ENCODE measurements at places on chromosomes 6 and 20. TPM values are rescaled to one million over a fixed set of nuclear protein-coding genes. Genes with fewer than 3 reads are reported as not detected.

DNA sequence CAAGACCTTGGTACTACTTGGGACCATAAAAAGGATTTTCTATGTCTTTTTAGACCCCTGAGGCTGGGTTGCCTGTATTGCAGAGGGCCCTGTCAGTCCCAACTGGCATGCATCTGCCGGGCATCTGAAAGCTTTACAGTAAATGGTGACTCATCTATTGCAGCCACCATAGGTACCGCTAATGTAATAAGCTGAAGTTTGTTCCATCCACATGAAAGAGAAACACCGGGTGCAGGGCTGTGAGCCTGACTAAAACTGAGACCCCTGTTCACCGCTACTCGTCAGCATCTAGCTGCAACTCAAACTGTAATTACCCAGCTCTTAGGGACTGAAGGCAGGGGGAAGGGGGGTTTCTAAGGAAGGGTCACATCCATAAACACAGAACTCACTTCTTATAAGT, 49.5 kb downstream of the TRERF1 start:
- no peaks in the 10 kb centered on the region for H3K36me3 ChIP-seq
- H3K27ac ChIP-seq, result no peak overlapping the region
- no peak for DNase-seq
- no peaks in the 10 kb centered on the region for H3K27me3 ChIP-seq
- H3K4me1 ChIP-seq, result peaks cover 31% of the 10 kb centered on the region

DNA sequence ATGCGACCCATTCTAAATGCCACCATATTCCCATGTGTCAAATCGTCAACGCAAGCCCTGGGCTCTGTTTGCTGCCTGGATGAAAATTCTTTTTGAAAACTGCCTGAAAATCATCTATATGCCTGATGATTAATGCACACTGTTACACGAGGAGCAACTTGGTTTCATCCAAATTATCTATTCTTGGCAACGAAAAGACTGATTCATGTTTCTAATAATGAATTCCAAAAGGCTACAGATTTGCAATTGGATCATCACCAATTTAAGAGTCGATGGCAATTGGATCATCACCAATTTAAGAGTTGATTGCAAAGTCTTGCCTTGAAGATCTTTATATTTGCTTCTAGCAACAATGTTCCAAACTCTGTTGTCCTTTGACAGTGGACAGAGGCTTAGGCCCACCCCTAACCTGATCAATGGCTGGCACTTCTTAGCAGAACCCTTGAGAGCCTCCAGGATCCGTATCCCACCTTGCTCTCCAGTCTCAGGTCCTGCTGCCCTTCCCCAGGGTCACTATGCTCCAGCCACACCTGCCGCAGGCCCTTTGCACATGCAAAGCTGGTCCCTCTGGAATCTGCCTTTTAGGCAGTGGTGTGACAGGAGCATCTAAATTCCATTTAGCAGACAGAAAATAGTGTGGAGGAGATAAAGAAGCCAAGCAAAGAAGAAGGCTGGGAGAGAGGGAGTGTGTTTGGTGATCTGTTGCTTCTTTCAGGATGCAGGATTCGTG, 460.9 kb upstream of the SULF2 start:
- no peak overlapping the region for H3K4me3 ChIP-seq
- no peak overlapping the region for H3K27ac ChIP-seq
- H3K4me1 ChIP-seq, result peaks cover 12% of the 10 kb centered on the region

- peak overlapping the region; percentile 70 for H3K4me3 ChIP-seq
- H3K4me1 ChIP-seq, result peaks cover 77% of the 10 kb centered on the region
- H3K27ac ChIP-seq, result peak overlapping the region; percentile 94
- no peaks in the 10 kb centered on the region for H3K36me3 ChIP-seq
These were observed 144.7 kb upstream of the ZNF217 start for GRCh38 chr20:53738039-53738944.

GRCh38 chr6:53014063-53014462, 19.0 kb upstream of the GSTA4 start:
- H3K36me3 ChIP-seq, result peaks cover 31% of the 10 kb centered on the region
- DNase-seq, result no peak
- H3K27me3 ChIP-seq, result no peaks in the 10 kb centered on the region
- H3K4me1 ChIP-seq, result peaks cover 25% of the 10 kb centered on the region

GRCh38 chr6:152736687-152737273, 13.8 kb upstream of the VIP start:
- H3K4me1 ChIP-seq, result no peaks in the 10 kb centered on the region
- H3K27ac ChIP-seq, result no peak overlapping the region
- H3K4me3 ChIP-seq, result no peak overlapping the region
- peaks cover 9% of the 10 kb centered on the region for H3K27me3 ChIP-seq
- H3K36me3 ChIP-seq, result no peaks in the 10 kb centered on the region
- DNase-seq, result no peak

GRCh38 chr20:62836967-62837490, 20.2 kb downstream of the COL9A3 start:
- DNase-seq, result no peak
- no peak overlapping the region for H3K27ac ChIP-seq
- peaks cover 8% of the 10 kb centered on the region for H3K4me1 ChIP-seq

DNA sequence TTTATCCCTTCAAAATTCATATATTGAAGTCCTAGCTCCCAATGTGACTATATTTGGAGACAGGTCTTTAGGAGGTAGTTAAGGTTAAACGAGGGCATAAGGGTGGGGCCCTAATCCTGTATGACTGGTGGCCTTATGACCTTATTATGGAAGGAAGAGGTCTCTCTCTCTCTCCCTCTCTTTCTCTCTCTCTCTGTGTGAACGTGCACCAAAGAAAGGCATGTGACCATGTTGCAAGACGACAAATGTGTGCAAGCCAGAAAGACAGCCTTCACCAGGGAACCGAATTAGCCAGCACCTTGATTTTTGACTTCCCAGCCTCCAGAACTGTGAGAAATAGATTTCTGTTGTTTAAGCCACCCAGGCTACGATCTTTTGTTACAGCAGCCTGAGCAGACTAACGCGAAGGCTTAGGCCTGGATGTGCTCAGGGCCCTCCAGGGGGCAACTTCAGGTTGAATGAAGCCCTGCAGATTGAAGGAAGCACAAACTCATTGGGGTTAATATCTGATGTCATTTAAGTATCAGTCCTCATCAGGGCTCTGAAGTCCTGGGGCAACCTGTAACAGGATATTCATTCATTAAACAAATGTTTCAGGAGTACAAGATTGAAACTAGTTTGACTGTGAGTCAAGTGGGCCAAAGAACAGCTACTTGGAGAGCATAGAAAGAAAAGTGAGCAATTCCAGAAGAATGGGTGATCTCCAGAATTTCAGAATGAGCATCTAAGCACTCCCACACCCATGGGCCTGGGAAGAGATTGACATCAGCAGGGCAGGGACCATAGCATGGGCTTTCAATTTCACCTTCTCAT, 157.4 kb upstream of the TNFAIP3 start:
- no peak for DNase-seq
- H3K4me3 ChIP-seq, result no peak overlapping the region
- peaks cover 6% of the 10 kb centered on the region for H3K4me1 ChIP-seq
- H3K27me3 ChIP-seq, result no peaks in the 10 kb centered on the region
- no peak overlapping the region for H3K27ac ChIP-seq

DNA sequence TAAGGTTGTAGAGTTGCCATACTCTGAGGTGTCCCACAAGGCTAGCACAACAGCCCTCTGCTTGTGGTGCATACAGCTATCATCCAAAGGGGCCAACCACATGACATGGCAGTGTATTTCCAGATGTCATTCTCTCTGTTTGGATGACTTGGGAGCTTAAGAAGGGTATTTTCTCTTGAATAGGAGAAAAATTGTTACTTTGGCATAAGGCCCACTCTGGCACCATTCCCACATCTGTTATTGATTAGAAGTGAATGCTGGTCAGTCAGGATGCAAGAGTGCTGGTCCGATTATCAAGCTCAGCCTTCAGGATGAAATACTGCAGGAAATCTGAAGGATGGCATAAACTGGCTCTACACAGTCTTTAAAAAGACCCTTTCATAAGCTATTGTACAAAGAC, 83.6 kb upstream of the C20orf144 start:
- H3K27ac ChIP-seq, result no peak overlapping the region
- DNase-seq, result no peak
- no peak overlapping the region for H3K4me3 ChIP-seq

SPAG4 gene
- 8.6 TPM for total RNA-seq

PPIL6 gene
- total RNA-seq, result 2.5 TPM

PKHD1 gene
- total RNA-seq, result not detected

MYLK2 gene
- 1.3 TPM for total RNA-seq

C20orf202 gene
- not detected for total RNA-seq

SYNDIG1 gene
- total RNA-seq, result 16.4 TPM

Data from chondrocyte (in vitro differentiated cells).